ENCODE measurements at places on chromosomes 13 and 19. TPM values are rescaled to one million over a fixed set of nuclear protein-coding genes. Genes with fewer than 3 reads are reported as not detected.

DNA sequence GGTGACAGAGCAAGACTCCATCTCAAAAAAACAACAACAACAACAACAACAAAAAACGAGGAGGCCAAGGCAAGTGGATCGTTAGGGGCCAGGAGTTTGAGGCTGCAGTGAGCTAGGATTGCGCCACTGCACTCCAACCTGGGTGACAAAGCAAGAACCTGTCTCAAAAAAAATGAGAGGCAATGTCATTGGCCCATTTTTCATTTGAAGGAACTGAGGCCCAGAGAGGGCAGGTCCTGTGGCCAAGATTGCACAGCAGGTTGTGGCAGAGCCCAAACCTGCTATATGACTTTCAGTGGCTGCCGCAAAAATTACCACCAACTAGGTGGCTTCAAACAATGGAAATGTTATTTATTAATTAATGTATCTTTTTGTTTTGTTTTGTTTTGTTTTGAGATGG lies 5.5 kb downstream of the PIK3R2 start:
- no peak for DNase-seq

GRCh38 chr13:78909276-78909675 lies 250.3 kb upstream of the OBI1 start:
- no peak for DNase-seq

DNA sequence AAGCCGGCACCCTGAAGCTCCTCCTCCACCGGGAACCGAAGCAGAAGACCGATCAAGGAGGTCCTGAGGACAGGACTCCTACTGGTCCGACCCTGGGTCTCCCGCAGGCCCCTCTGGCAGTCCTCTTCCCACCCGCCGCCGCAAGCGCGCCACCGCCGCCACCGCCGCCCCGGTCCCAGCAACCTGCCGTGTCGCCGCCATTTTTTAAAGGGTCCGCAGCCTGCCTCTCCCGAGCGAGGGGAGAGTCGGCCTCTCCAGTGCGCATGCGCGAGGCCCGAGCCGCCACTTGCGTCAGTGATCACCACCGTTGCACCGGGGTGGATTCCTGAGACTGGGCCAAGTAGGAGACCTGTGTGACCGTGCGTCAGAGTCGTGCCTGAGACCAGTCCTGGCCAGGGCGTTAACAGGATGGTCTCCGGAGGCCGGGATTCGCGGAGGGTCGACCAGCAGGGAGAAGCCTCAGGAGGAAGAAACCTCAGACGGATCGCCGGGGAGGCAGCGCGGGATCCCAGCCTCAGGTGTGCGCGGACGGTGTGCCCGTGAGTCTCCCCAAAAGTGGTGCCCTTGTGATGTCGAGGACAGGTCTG lies 51.6 kb downstream of the ZNF146 start:
- no peak for DNase-seq

GRCh38 chr13:96822895-96823294 lies 171.4 kb downstream of the OXGR1 start:
- no peak for DNase-seq

DNA sequence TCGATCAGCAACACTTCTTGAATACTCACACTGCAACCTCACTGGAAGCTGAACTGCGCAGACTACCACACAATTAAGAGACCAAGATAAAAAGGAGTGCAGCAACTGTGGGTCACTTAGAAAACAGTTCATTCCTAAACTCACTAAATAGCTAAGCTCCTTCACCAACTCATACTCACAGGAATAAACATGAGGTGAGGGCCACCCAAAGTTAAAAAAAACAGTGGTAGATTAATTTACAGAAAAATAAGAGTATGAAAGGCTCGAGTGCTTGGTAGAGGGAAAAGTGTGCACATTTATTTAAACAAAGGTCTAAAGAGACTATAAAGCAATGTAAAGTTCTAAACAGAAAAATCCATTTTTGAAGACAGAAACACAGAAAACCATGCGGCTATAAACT lies 7.6 kb downstream of the ANKRD10 start:
- DNase-seq: no peak

- no peak for DNase-seq
These were observed 4.3 kb downstream of the CDX2 start for GRCh38 chr13:27964741-27965323.

DNA sequence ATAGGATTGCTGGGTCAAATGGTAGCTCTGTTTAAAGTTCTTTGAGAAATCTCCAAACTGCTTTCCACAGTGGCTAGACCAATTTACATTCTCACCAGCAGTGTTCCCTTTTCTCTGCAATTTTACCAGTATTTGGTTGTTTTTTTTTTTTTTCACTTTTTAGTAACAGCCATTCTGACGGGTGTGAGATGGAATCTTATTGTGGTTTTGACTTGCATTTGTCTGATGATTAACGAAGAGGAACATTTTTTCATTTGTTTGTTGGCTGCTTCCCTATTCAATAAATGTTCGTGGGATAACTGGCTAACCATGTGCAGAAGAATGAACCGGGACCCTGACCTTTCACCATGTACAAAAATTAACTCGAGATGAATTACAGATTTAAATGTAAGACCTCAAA lies 31.2 kb downstream of the CYP4F2 start:
- DNase-seq: no peak

DNA sequence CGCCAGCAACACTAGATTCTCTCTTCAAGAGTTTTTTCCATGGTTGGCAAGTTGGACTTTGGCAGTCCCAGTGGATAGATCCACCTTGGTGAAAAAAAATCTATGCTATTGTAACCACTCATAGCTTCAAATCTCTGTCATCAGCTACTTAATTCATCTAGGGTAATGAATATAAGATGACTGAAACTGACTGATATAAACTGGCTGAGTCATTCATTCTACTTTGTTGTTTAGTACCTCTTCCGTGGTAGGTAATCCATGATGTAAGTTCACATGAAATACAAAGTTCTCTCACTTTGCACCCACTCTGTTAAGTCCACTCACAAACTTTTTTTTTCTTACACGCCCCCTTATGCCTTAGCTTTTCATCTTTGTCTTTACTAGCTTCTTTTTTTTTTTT lies 1381.5 kb downstream of the SLITRK5 start:
- no peak for DNase-seq

DNA sequence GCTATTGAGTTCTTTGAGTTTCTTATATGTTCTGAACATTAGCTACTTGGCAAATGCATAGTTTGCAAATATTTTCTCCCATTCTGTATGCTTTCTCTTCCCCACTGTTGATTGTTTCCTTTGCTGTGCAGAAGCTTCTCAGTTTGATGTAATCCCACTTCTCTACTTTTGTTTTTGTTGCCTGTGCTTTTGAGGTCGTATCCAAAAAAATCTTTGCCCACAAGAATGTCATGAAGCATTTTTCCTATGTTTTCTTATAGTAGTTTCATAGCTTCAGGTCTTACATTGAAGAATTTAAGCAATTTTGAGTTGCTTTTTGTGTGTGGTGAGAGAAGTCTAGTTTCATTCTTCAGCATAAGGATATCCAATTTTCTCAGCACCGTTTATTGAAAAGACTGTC lies 536.7 kb upstream of the ARGLU1 start:
- no peak for DNase-seq

- no peak for DNase-seq
These were observed 11.1 kb downstream of the ZNF844 start for GRCh38 chr19:12075538-12076139.

- DNase-seq: no peak
These were observed 930.0 kb upstream of the SLITRK6 start for GRCh38 chr13:86729206-86729605.

DNA sequence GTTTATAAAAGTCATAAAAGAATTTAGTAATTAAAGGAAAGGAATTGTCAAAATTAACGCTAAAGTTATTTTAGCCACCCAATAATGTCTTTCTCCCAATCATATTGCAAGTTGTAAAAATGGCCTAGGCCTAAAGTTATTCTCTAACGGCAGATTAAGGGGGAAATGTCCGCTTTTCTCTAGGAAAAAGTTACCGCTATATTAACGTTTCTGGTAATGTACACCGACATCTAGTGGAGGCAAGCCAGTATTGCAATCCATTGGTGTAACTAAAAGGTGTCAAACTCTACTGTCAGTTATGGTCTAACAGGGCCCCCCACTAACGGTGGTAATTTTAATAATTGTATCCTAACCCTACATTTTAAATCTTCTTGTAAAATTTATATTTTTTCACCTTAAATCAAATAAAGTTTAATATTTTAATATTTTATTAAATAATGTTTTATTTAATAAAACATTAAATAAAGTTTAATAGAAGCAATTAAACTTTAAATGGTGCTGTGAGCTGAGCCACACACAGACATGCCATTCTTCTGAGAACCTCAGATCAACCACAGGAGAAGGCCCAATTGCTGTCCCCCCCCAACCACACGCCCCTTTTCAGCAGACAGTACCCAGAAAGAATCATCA lies 35.9 kb upstream of the ZSCAN5A start:
- no peak for DNase-seq

GRCh38 chr13:103487841-103488240 lies 421.6 kb upstream of the SLC10A2 start:
- DNase-seq: no peak

DNA sequence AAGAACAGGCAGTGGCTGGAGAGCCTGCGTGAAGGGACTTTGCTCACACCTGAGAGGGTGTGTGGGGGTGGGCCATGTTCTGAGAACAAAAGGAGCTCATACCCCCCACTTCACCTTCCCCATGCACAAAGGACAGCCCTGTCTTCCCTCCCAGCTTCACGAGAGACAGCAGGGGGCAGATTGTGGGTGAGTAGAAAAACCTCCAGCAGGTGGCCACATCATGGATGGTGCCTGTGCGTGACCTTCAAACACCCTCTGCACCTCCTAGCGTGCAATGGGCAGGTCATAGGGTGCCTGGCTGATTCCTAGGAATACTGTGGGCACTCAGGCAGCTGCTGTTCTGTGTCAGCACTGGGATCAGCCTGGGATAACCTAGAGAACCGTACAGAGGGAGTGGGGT lies 36.3 kb upstream of the PSG9 start:
- no peak for DNase-seq

GRCh38 chr13:109331011-109331433 lies 455.4 kb downstream of the IRS2 start:
- no peak for DNase-seq

DNA sequence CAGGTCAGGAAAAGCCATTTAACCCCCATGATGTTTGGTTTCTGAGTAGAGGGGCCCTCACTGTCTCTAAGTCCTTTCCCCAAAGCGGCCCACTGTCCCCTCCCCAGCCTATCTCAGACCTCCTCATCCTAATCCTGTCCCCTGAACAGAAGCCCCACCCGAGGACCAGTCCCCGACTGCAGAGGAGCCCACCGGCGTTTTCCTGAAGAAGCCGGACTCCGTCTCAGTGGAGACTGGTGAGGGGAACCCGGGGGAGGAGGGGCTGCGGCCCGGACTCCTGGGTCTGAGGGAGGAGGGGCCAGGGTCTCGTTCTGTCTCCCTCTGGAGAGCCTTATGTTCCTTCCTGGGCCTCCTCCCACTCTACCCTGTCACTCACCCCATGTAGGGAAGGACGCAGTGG lies 2.9 kb downstream of the MYBPC2 start:
- no peak for DNase-seq

DNA sequence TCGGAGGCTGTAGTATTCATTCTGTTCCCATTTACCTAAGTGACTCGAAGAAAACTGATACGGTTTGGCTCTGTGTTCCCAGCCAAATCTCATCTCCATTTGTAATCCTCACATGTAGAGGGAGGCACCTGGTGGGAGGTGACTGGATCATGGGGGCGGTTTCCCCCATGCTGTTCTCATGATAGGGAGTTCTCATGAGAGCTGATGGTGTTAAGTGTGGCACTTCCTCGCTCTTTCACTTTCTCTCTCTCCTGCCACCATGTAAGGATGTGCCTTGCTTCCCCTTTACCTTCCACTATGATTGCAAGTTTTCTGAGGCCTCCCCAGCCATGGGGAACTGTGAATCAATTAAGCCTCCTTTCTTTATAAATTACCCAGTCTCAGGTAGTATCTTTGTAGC lies 23.5 kb downstream of the SLAIN1 start:
- no peak for DNase-seq

DNA sequence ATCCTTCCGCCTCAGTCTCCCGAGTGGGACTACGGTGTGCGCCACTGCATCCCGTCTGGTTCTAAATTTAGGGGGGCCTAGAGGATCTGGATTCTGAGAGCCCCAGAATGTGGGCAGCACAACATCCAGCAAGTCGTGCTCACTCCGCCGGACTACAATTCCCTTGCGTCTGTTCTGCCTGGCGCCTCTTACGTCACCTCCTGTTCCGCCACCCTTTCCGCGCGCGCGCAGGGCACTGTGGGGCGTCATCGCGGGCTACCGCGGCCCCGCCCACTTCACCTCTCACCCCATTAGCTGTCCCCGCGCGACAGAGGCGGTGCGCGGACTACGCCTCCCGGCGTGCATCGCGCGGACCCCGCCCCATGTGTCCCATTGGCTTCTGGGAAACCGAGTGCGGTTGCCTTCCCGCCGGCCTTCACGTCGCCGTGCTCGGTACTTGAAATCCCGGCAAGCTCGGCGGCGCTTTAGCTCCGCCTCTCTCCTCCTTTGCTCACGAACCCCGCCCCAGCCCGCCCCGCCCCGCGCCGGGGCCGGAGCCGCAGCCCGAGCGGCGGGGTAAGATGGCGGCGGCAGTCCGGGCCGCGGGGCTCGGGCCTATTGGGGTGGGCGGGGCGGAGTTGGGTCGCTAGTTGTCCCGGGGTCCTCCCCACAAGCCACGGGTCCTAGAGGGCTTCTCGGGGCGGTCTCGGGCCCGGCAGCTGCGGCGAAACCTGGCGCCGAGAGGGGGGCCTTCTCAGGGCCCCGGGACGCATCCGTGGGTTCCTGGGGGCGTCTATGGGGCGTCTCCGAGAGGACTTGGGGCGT lies at the start of gene SCAF1:
TSS of gene SCAF1 (plus strand) at position 522 of the 804 bp plus-strand sequence. CDS start 2,818 bp downstream, outside the sequence.
- peak; percentile 100 for DNase-seq

GRCh38 chr19:3145909-3146676 lies 10.3 kb downstream of the GNA15 start:
- no peak for DNase-seq

DNA sequence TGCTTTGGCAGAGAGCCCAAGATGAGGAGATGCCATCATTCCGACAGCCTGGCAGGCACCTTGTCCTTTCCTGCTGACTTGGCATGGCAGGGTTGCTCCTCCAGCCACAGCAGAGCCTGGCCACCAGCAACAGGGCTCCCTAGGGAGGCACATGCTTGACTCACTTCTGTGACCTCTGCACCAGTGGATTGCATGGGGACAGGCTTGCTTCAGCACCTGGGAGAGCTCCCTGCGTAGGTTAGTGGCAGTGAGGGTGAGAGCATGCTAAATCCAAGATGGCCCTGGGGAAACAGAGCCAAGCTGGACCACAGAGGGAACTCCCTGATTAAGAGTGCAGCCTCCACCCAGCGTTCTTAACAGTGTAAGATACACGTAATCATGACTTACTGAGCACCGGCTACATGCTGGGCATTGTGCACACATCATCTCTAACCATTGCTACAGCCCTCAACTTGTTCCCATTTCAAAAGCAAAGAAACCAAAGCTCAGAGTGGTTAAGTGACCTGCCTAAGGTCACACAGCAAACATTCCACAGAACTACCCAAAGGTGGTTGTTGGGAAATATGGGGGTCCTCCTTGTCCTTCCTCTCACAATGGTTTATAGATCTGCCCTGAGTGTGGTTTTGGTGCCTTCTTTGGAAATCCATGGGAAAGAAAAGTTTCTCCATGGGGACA lies 116.6 kb upstream of the UQCRFS1 start:
- DNase-seq: no peak

FUT1 gene
- 0.07 TPM for total RNA-seq

ZNF558 gene
- total RNA-seq: 22.1 TPM

PSG3 gene
- total RNA-seq: 0.42 TPM

ACER1 gene
- total RNA-seq: 0.99 TPM

SYCN gene
- total RNA-seq: not detected

ZNF575 gene
- total RNA-seq: 4.3 TPM

FXYD7 gene
- 20.6 TPM for total RNA-seq

SH2D3A gene
- 50.3 TPM for total RNA-seq

LRRC4B gene
- not detected for total RNA-seq

ZNF560 gene
- not detected for total RNA-seq

GDF15 gene
- 0.85 TPM for total RNA-seq

Data from T-helper 17 cell (primary cell).